ENCODE measurements at places on chromosomes 2 and 18.

DNA sequence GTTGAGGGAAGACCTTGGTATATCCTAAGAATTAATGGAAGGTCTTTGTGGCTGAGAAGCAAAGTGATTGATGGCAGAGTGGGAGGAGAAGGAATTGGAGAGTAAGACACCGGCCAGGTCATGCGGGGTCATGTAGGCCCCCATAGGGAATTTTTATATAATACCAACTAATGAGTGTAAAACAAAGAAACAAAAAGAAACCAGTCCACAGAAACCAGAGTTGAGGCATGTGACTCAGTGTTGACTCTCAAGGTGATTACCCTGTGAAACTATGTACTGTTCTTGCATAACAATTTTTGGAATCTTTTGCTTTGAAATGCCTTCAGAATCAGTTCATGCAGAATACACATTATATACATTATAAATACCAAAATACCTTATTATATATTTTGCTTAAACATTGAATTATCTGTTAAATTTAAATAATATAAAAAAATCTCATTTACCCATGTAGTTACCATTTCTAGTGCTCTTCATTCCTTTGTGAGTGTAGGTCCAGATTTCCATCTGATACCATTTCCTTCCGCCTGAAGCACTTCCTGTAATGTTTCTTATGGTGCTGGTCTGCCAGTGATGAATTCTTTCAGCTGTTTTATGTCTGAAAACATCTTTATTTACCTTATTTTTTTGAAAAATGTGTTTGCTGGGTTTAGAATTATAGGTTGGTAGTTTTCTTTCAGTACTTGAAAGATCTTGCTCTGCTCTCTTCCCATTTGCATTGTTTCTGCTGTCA, 8.6 kb downstream of the CLIP4 start:
- no peak for DNase-seq

DNA sequence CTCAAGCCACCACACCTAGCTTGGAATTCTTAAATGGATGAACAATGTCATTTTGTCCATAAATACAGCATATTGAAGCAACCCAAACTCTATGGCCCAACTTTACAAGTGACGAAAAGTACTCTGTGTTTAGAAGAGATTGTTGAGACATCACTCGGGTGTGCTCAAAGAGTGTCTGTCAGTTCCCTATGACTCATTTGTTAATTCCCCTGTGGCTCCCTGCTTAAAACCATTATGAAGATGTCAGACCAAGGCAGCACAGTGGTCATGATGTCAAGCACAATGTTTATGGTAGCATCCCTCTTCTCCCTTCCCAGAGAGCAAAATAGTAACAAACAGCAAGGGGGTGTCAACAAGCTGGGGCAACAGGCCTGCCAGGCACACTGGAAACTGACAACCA, 3.0 kb downstream of the LYG1 start:
- no peak for DNase-seq

DNA sequence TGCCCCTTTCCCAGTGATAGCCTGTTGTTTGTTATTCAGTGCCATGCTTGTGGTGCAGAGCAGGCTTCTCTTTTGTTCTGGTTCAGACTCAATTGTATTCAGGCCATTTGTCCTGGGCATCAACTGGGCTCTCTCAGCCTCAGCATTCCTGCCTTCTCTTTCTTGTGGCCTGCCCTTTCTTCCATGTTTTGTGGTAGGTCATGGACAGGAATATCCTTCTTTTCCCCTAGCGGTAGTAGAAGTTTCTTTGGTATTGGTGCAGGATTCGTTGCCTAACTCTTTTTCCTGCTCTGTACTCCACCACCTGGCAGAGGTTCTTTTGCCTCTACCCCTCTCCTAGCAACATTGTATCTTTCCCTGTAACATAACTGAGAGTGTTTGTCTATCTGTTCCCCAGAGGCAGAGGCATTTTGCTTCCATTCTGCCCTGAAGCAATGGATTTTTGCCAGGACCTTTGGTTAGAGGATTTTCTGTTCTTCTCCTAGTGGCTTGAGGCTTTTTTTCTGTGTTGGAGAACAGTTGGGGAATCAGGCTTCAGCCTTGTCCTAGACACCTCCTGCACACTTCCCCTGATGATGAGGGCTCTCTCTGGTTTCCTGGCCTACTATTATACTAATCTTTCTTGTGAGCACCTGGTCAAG, 68.5 kb downstream of the NCOA1 start:
- no peak for DNase-seq

- DNase-seq = no peak
Measured at GRCh38 chr2:165008730-165009315, 53.5 kb upstream of the SLC38A11 start.

GRCh38 chr2:159982270-159982669, 80.1 kb downstream of the PLA2R1 start:
- no peak for DNase-seq

DNA sequence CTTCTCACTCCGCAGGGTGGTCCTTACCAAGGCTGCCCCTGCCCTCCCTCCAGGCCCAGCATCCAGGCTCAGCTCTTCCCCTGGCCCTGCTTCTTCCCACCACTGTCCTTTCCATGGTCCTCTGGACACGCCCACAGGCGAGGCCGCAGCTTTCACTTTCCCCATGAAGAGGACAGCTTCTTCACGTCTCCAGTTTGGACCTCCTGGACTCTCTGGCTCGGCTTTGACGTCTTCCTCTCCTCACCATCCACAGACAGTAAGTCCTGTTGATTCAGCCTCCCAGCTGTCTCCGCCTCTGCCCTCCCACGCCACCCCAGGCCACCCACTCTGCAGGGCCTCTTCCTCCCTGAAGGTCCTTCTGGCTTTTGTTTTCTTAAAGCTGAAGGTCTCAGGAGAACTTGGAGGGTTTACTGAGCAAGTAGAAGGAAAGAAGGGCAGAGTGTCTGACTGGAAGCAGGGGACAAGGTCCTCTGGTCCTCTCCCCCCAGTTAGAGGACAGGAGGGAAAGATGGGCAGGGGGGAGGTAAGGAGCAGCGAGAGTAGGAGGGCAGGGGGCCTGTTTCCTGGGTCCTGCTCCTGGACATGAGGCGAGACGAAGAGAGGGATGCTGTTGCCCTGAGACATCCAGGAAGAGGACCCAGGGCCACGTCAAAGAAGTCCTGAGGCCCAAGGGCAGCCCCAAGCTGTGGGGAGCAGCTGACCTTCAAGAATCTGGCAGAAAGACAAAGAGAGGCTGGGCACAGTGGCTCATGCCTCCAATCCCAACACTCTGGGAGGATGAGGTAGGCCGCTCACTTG, 24.7 kb upstream of the NMUR1 start:
- no peak for DNase-seq

DNA sequence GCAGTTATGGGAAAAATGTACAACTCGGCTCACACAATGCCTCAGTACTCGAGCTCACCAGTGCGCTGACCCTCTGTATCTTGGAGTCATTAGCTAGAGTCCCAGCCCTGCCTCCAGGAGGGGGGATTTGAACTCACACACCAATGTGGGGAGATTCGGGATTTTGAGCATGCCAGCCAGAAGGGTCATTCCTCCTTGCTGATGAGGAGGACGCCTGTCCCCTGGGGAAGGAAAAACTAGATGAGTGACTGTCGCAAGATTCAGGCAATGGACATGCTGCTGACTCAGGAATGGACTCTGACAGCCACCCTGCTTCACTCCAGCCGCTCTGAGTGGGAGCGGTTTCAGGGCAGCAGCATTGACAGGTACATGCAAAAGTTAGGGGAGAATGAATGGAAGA, 20.6 kb downstream of the FIGN start:
- no peak for DNase-seq

DNA sequence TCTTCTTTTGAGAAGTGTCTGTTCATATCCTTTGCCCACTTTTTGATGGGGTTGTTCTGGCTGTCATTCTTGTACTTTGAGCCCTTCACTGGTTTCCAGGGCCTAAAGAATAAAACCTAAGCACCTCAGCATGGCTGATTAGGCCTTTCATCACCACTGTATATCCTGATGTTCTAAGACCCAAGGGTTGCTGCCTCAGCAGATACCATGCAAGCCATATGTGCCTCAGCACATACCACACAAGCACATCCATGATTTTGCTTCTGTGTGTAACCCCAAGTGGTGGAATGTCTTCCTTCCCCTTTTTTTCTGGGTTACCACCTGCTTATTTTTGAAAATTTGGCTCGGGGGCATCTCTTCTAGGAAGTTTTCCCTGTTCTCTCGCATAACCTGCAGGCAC, 11.4 kb downstream of the RBKS start:
- DNase-seq = no peak

DNA sequence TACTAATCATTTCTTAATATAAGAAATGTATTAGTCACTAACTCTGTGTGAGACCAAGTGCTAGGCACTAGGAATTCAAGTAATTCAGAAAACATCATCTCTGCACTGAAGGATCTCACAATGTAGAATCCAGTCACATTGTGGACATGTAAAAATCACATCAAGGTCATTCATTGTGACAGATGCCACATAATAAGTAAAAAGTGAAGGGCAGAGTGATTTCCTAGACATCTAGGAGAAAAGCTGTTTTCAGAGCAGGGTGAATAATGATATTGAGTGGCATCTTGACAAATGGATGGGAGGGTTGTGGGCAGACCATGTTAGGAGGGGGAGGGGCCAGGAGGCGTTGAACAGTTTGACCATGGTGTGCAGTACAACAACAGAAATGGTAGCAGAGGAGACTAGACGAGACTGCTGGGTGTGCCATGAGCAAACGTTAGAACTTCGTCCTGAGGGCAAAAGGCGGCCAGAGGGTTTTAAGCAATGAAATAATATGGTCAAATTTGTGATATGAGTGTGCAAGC, 93.8 kb downstream of the DTNA start:
- DNase-seq = no peak

GRCh38 chr2:74887445-74887951, 53.6 kb downstream of the HK2 start:
- no peak for DNase-seq

GRCh38 chr2:228401065-228401912, 219.8 kb upstream of the SPHKAP start:
- DNase-seq = peak; percentile 4

GRCh38 chr2:199784512-199784911, 66.5 kb downstream of the FTCDNL1 start:
- DNase-seq = no peak

DNA sequence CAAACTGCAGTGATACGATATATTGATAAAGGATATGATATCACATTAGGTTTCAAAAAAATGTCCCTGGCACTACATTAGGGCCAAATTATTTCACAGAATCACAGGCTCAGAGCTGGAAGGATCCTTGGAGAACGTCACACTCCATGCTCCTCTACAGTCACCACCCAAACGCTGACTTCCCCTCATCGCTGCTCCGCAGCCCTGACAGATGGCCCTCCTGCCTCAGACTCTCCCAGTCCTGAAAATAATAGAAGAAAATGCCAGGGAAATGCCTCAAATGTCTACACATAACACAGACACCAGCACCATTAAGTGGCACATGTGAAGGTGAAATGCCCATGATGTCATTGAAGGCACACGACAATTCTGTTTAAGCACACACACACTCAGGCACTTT, 72.0 kb downstream of the ZNF521 start:
- DNase-seq = no peak

- no peak for DNase-seq
Measured at GRCh38 chr2:27752551-27753237, 18.8 kb upstream of the MRPL33 start.

- no peak for DNase-seq
Measured at GRCh38 chr18:9336827-9337226, 2.3 kb downstream of the TWSG1 start.

DNA sequence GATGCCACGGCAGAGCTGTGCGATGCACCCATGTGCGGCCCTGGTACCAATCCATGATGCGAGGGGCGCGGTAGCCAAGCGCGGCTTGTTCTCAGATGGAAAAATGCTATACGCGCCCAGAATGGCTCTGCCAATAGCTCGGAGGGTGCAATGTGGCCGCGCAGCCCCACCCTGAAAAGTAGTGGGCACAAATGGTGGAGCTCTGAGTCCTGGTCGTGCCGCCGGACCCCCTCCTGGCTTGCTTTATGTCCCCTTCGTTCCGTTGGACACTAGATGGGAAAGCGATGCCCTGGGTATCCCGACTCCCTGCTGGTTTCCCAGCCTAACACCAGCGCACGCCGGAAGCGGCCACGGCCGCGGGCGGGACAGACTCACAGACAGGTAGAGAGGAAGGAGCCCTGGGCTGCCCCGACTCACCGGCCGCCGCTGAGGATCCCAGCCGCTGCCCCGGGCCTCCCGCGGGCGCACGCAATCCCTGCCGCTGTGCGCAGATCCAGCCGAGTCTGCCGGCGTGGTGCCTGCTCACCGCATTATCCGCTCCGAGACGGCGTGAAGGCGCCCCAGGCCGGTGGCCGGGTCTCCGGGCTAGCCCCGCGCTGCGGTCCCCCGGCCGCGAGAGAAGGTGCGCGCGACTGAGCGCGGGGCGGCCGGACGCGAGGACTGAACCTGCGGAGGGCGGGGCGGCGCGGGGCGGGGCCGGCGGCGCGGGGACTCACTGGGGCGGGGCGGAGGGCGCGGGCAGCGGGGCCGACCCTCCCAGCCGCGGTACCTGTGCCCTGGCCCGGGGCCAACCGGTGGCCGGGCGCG, at the start of gene CDC42EP3:
Gene CDC42EP3, minus strand, starts transcription at position 634 of the 807 bp plus-strand sequence. CDS start 25,055 bp downstream, outside the sequence.
- peak; percentile 91 for DNase-seq

DNA sequence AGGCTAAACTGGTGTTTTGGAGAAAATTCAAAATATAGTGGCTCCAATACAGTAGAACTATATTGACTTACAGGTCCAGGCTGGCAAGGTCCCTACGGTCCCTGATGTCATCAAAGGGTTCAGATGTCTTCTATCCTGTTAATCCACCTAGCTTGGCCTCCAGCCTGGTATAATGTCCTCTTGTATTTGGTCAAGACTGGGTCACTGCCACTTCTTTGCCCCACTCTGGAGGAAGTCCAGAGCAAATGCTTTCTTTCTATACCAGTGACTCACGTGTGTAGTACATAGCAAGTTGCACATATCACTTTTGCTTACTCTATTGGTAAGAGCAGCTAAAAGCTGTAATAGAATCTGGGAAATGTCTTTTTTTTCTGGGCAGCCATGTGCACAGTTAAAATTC, 80.8 kb downstream of the LCLAT1 start:
- DNase-seq = no peak

- no peak for DNase-seq
Measured at GRCh38 chr2:88657131-88657530, 29.9 kb upstream of the EIF2AK3 start.

DNA sequence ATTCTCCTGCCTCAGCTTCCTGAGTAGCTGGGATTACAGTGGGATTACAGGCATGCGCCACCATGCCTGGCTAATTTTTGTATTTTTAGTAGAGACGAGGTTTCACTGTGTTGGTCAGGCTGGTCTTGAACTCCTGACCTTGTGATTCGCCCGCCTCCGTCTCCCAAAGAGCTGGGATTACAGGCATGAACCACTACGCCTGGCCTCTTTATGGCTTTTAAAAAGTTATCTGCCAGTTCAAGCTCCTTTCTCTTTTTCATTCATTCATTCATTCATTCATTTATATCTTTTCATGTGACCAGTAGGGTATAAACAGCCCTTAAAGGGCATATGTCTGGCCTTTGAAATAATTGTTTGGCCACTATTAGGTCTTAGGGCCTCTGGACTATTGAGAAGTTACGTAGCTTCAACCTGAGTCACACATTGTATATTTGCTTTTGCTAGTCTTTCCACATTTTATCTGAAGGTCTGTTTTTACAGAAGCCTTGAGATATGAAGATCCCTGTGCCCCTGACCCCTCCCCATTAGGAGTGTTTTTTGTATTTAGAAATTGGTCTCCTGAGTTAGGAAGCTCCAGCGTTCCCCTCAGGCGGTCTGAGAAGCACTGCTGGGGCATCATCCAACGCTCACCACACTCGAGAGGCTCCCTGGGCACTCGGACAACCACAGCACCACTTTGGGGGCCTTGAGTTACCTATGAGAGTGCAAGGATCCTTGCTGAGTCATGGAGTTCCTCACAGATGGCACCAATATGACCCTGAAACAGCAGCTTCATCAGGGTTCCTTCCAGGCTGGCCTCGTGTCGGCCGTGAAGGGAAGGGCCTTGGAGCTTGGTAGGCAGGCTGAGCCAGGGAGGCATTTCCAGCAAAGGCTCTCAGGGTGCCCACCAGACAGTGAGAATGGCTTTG, 21.8 kb downstream of the FZD5 start:
- DNase-seq = no peak

All from GM20000 (cell line).